Activated CD4-positive, alpha-beta memory T cell treated with anti-CD3 and anti-CD28 coated beads for 36 hours (primary cell): ENCODE measurements at places on chromosomes 5 and 9. TPM values are rescaled to one million over a fixed set of nuclear protein-coding genes. Genes with fewer than 3 reads are reported as not detected.

DNA sequence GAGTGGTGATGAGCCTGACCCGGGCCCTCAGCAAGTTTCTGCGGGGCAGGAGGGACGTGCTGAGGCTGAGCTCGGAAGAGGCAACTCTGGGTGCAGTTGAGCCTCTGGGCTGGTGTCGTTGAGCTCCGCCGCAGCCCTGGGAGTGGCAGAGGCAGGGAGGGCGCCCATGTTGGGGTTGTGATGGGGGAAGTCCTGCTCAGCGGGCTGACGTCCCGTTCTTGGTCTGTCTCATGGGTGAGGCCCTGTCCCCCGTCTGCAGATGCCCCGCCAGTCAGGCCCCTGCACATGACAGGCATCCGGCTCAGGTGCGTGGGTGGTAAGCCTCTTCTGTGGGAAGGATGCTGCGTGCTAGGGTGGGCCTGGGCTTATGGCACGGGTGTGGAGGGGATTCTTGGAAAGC, 64.3 kb downstream of the RXRA start:
- H3K4me3 ChIP-seq: peak overlapping the region; percentile 78
- peak overlapping the region; percentile 96 for H3K27ac ChIP-seq
- H3K36me3 ChIP-seq: no peaks in the 10 kb centered on the region
- H3K27me3 ChIP-seq: peaks cover 3% of the 10 kb centered on the region
- H3K4me1 ChIP-seq: peaks cover 50% of the 10 kb centered on the region

- DNase-seq: peak; percentile 29
- H3K4me3 ChIP-seq: peak overlapping the region; percentile 93
- peaks cover 66% of the 10 kb centered on the region for H3K4me1 ChIP-seq
- no peaks in the 10 kb centered on the region for H3K27me3 ChIP-seq
- H3K36me3 ChIP-seq: peaks cover 9% of the 10 kb centered on the region
These were observed 1.3 kb downstream of the STOM start for GRCh38 chr9:121368745-121369144.

DNA sequence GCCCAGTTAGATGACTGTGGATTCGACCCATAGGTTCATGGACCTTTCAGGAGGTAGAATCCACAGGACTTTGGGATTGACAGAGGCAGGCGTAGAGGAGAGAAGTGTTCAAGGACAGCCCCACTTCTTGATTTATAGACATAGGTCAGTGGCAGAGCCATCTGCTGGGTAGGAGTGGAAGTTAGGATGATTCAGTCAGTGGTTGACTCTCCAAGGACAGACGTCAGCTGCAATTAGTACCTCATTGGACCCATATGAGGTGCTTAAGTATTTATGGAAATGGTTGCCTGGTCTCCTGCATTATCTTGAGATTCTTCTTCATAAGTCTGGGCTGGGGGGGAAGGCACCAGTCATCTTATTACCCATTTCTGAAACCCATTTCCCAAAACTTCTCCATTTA, 70.9 kb downstream of the SH3RF2 start:
- no peak overlapping the region for H3K4me3 ChIP-seq
- no peak overlapping the region for H3K27ac ChIP-seq
- DNase-seq: no peak
- H3K4me1 ChIP-seq: no peaks in the 10 kb centered on the region
- H3K27me3 ChIP-seq: no peaks in the 10 kb centered on the region
- no peaks in the 10 kb centered on the region for H3K36me3 ChIP-seq

- peaks cover 72% of the 10 kb centered on the region for H3K4me1 ChIP-seq
- H3K4me3 ChIP-seq: peak overlapping the region; percentile 94
- no peak overlapping the region for H3K27ac ChIP-seq
- DNase-seq: no peak
- peaks cover 15% of the 10 kb centered on the region for H3K36me3 ChIP-seq
- no peaks in the 10 kb centered on the region for H3K27me3 ChIP-seq
These were observed 3.1 kb downstream of the NINJ1 start for GRCh38 chr9:93130861-93131481.

DNA sequence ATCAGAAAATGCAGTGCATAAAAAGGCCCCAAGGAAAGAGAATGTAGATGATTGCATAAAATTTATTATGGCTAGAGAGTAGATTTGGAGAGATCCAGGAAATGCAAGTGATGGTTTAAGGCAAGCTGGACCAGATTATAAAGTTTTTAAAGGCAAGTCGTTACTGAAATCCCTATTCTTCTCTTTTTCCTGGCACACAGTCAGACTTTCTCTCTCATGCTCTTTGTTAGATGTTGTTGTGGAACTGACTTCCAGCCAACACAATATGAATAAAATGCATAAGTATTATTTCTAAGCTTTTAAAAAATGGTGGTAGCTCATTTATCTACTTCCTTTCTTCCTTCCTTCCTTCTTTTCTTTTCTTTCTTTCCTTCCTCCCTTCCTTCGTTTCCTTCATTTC, 1085.4 kb upstream of the CDH6 start:
- no peaks in the 10 kb centered on the region for H3K4me1 ChIP-seq
- no peaks in the 10 kb centered on the region for H3K36me3 ChIP-seq
- H3K27me3 ChIP-seq: no peaks in the 10 kb centered on the region
- no peak overlapping the region for H3K4me3 ChIP-seq
- DNase-seq: no peak
- H3K27ac ChIP-seq: no peak overlapping the region

GRCh38 chr5:157431544-157432200, 28.3 kb upstream of the NIPAL4 start:
- H3K27ac ChIP-seq: no peak overlapping the region
- peaks cover 8% of the 10 kb centered on the region for H3K4me1 ChIP-seq
- no peaks in the 10 kb centered on the region for H3K36me3 ChIP-seq
- peak; percentile 30 for DNase-seq
- peaks cover 1% of the 10 kb centered on the region for H3K27me3 ChIP-seq

GRCh38 chr5:107268241-107268640, 402.5 kb downstream of the EFNA5 start:
- H3K36me3 ChIP-seq: no peaks in the 10 kb centered on the region
- no peak overlapping the region for H3K27ac ChIP-seq
- H3K4me1 ChIP-seq: peaks cover under 1% of the 10 kb centered on the region
- no peak for DNase-seq

PCDH12 gene
- total RNA-seq: 1.7 TPM

GRCh38 chr9:125963932-125964331, 216.8 kb downstream of the PBX3 start:
- H3K4me3 ChIP-seq: no peak overlapping the region
- no peak for DNase-seq
- peaks cover 15% of the 10 kb centered on the region for H3K4me1 ChIP-seq
- H3K27ac ChIP-seq: no peak overlapping the region
- peaks cover 9% of the 10 kb centered on the region for H3K36me3 ChIP-seq

SLC34A1 gene
- total RNA-seq: 0.15 TPM

ZNF883 gene
- 0.22 TPM for total RNA-seq

DNA sequence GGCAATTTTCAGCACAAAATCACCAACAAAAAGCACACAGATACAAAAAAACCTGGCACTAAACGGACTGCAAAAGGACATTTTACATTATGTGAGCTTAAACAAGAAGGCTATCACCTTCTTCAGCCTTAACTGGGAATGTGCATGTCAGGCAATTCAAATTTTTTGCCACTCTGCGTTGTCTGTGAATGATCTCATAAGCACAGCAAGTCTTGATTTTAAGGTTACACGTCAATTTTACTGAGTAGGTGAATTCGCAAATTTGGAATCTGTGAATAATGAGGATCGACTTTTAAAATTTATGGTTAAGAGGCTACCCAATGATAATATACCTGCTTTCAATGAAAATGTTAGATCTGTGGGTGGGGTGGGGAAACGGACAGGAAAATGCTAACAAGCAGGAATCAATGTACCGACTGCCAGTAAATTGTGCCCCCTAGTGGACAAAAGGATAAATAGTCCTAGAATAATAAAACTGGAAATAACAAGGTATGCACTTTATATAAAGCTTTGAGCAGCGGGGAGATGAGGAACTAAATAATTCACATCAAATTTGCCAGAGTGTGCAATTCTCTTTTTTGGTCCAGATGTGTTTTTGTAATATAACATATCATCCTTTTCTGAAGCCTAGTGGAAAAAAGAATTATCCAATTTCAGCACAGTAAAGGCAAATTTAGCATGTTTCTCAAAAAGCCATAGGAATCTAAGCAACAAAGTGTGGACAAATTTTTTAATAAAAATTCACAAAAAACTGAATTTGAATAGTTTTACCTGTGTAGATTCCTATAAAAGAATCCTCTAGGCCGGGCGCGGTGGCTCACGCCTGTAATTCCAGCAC, 20.5 kb downstream of the EQTN start:
- H3K27ac ChIP-seq: no peak overlapping the region
- no peaks in the 10 kb centered on the region for H3K36me3 ChIP-seq
- H3K4me1 ChIP-seq: no peaks in the 10 kb centered on the region
- no peak overlapping the region for H3K4me3 ChIP-seq

- no peaks in the 10 kb centered on the region for H3K36me3 ChIP-seq
- peaks cover 18% of the 10 kb centered on the region for H3K4me1 ChIP-seq
- peak; percentile 13 for DNase-seq
- H3K27ac ChIP-seq: no peak overlapping the region
These were observed 126.0 kb downstream of the TMEM174 start for GRCh38 chr5:73298772-73299630.

SOX30 gene
- total RNA-seq: 0.93 TPM

- H3K4me1 ChIP-seq: peaks cover 68% of the 10 kb centered on the region
- H3K4me3 ChIP-seq: peak overlapping the region; percentile 56
- peak overlapping the region; percentile 91 for H3K27ac ChIP-seq
- H3K36me3 ChIP-seq: peaks cover 4% of the 10 kb centered on the region
These were observed 5.3 kb downstream of the RALGDS start for GRCh38 chr9:133115604-133116345.

LCN1 gene
- total RNA-seq: not detected

PCDHAC2 gene
- total RNA-seq: not detected

GRCh38 chr9:130092910-130093309, 39.2 kb downstream of the GPR107 start:
- H3K27ac ChIP-seq: peak overlapping the region; percentile 21
- no peak overlapping the region for H3K4me3 ChIP-seq
- H3K4me1 ChIP-seq: peaks cover 13% of the 10 kb centered on the region
- H3K27me3 ChIP-seq: no peaks in the 10 kb centered on the region
- H3K36me3 ChIP-seq: peaks cover 32% of the 10 kb centered on the region

DNA sequence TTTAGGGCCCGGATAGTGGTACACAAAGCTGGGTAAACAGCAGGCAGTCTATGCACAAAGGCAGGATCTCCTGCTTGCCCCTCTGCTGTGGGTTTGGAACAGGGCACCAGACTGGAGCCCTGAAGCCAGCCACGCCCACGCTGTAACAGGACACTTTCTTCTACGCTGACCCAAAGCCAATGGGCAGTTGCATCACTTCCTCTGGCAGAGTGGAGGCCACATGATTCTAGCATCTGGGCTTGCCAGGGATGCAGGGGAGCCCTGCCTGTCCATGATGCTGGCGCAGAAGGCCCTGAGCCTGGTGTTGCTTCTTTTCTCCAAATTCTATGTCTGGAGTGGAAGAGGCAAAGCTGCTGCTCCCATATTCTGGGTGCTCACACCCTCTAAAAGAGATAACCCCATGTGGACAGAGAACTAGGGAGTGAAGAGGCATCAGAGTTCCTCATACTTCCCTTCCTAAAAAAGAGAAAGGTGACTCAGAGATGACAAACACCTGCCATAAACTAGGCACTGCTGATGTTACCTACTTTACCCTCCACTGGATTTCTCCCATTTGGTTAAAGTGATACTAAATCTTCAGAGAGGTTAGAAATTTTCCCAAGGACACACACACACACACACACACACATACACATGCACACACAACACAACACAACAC, 260.3 kb upstream of the KLF4 start:
- DNase-seq: no peak
- H3K4me1 ChIP-seq: no peaks in the 10 kb centered on the region
- no peak overlapping the region for H3K4me3 ChIP-seq
- no peak overlapping the region for H3K27ac ChIP-seq
- H3K36me3 ChIP-seq: no peaks in the 10 kb centered on the region

DNA sequence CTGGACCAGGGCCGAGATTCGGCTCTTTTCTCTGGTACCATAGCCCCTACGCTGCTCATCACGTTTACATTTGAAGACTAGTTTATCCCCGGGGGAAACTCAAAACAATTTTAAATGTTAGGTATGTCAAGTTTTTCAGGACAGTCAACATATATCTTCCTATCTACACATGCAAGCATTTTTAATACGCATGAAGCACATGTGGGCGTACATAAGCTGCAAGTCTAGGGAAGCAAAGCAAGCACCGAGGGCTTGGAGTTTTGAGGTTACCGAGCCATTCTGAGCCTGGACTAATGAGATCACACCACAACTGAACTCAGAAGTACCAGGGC, 154.4 kb downstream of the AUH start:
- H3K4me1 ChIP-seq: peaks cover 67% of the 10 kb centered on the region
- peak overlapping the region; percentile 97 for H3K27ac ChIP-seq
- peak; percentile 45 for DNase-seq
- H3K36me3 ChIP-seq: peaks cover 18% of the 10 kb centered on the region
- H3K27me3 ChIP-seq: no peaks in the 10 kb centered on the region
